AG04450 (cell line): ENCODE measurements at places on chromosomes 4 and X. TPM values are rescaled to one million over a fixed set of nuclear protein-coding genes. Genes with fewer than 3 reads are reported as not detected.

The TLR3 gene
- polyA plus RNA-seq, result 0.86 and 1.1 TPM in 2 replicates

The CFAP99 gene
- not detected in 2 replicates for polyA plus RNA-seq

DNA sequence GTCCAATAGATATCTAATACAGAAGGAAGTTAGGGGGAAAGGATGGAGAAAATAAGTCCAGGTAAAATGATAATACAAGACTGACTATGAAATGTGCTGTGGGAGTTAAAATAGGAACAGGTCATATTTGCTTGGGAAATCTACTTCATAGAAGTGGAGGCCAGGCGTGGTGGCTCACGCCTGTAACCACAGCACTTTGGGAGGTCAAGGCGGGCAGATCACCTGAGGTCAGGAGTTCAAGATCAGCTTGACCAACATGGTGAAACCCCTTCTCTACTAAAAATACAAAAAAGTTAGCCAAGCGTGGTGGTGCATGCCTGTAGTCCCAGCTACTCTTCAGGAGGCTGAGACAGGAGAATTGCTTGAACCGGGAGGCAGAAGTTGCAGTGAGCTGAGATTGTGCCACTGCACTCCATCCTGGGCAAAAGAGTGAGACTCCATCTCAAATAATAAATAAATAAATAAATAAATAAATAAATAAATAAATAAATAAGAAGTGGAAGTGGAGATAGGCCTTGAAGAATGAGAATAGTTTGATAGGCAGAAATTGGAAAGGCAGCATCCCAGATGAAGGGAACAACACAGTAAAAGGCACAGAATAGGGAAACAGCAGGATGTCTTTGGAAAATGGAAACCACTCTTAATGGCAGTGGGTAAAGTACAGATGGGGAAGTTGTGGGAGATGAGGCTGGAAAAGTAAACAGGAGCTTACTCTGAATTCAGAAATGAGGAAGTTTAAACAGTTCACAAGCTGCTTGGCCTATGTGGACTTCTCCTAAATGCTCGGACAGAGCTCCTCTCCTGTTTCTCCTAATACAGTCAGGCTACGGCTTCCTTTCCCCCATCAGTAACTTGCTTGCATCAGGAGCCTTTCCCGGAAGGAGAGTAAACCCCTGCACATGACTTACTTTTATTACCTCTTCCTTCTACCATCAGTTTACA lies 15.1 kb upstream of the GK start:
- no peak for DNase-seq

DNA sequence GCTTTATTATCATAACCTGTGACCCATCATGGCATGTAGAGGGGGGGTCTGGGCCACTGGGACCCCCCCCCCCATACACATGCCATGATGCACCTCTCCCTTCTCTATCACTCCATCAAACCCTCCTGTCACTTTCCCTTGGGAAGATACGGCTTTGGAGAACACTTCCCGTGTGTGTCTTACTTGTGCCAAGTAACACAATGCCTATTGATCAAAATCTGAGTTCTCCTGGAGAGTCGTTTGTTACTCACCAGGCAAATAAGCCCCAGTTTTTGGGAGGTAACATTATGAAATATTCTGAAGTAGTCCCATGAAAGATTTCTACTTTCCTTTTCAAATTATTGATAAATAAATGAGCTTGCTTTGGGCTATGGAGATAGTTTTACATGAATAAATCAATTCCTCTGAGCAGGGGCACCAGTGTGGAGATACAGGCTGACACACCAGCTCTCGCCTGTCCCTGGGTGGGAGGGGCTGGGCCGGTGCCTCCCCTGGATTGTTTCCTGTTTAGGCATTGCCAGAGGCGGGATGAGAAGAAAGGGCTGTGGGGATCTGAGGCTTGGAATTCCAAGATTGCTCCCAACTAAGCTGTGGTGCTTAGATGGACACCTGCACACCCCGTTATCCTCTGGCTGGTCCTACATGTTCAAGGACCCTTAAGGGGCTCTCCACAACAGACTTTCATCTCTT lies 63.2 kb upstream of the WWC2 start:
- no peak for DNase-seq

DNA sequence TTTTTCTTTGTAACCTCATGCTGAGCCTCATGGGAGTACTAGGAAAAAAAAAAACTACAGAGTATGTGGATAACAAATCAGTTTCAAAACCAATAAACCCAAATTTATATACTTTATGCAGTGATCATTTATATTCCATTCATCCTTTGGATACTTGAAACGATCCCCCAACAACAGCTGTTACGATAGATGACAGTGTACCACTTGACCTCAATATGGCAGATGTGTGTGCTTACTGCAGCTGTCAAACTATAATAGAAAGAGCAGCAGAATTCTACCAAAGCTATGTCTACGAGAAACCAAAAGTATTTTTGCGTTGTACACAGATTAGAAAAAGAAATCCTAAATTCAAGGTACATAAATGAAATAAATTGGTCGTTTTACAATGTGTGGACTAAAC lies 337.8 kb downstream of the PDGFC start:
- no peak for DNase-seq

- DNase-seq, result no peak
Measured at GRCh38 chr4:9943761-9944160, 77.5 kb downstream of the SLC2A9 start.

GRCh38 chrX:37867536-37868153 lies 20.3 kb upstream of the DYNLT3 start:
- DNase-seq, result no peak

DNA sequence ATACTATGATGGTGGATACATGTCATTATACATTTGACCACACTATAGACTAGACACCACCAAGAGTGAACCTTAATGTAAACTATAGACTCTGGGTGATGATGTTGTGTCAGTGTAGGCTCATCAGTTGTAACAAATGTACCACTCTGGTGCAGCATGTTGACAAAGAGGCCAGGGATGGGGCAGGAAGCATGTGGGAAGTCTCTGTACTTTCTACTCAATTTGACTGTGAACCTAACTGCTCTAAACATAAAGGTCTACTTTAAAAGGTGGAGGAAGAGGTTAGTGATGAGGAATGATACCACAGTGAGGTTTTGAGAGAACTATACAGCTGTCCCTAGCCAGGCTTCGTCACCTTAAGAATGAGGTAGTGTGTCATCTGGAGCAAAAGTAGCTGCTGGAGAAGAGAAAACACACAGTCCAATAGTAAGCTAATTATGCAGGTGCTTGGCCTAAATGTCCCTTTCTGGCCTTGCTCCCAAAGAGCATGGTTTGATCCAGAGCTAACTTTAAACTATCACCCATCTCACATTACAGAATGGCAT lies 38.4 kb downstream of the GRSF1 start:
- no peak for DNase-seq

GRCh38 chr4:140358281-140358680 lies 15.2 kb upstream of the SCOC start:
- no peak for DNase-seq

DNA sequence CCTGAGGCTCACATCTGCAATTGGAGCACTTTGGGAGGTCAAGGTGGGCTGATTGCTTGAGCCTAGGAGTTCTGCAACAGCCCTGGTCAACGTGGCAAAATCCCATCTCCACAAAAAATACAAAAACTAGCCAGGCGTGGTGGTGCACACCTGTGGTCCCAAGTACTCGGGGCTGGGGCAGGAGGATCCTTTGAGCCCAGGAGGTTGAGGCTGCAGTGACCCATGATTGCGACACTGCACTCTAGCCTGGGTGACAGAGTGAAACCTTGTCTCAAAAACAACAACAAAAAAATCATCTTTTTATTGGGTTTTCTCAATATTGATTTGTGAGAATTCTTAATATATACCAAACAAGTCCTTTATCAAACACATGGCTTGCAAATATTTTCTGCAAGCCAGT lies 64.9 kb downstream of the ANKRD17 start:
- DNase-seq, result no peak

GRCh38 chr4:1541449-1542225 lies 135.4 kb upstream of the NKX1-1 start:
- DNase-seq, result no peak

GRCh38 chr4:6183740-6184139 lies 16.6 kb downstream of the JAKMIP1 start:
- DNase-seq, result no peak
